ENCODE measurements at places on chromosomes 4 and X.

- DNase-seq: no peak
These were observed 41.7 kb downstream of the ATP11C start for GRCh38 chrX:139890991-139891700.

- DNase-seq: no peak
These were observed 469.0 kb upstream of the NWD2 start for GRCh38 chr4:36775544-36775943.

- no peak for DNase-seq
These were observed 9.1 kb downstream of the LAMTOR3 start for GRCh38 chr4:99885063-99885664.

DNA sequence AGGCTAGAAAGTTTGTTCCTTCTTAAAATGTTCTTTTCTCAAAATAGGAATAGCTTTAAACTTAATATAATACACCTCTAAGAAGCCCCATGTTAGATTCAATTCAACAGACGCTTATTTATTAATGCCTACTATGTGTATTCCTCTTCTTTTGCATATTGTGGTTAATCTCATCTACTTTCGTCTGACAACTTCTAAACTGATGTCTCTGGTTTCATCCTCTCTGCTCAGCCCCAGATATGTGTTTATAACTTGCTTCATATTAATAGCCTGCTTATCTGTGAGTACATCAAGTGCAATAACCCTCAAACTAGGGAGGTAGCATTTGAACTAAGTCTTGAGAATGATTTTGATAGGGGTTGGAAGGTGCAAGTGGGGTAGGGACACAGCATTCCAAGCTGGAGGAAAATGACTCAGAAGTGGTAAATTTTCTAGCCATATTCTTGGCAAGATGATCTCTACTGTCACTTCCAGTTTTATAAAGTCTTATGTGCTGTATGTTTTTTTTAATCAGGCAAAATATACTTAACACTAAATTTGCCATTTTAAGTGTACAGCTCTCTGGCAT, 37.0 kb downstream of the STK26 start:
- DNase-seq: no peak

GRCh38 chrX:29397506-29397905, 810.3 kb downstream of the IL1RAPL1 start:
- no peak for DNase-seq

DNA sequence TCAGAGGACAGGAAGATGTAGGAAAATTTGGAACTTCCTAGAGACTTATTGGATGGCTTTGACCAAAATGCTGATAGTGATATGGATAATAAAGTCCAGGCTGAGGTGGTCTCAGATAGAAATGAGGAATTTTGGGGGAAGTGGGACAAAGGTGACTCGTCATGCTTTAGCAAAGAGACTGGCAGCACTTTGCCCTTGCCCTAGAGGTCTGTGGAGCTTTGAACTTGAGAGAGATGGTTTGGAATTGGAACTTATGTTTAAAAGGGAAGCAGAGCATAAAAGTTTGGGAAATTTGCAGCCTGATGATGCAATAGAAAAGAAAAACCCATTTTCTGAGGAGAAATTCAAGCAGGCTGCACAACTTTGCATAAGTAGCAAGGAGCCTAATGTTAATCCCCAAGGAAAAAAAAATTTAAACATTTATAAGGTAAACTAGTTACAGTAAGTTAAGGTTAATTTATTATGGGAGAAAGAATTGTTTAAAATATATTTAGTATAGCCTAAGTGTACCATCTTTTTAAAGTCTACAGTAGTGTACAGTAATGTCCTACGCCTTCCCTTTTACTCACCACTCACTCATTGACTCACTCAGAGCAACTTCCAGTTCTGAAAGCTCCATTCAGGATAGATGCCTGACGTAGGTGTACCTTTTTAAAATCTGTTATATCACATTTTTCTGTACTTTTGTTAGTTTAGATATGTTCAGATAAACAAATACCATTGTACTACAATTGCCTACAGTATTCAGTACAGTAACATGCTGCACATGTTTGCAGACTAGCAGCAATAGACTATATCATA, 101.2 kb downstream of the FAM13A start:
- DNase-seq: no peak
